ENCODE measurements at places on chromosomes 2 and 18.

DNA sequence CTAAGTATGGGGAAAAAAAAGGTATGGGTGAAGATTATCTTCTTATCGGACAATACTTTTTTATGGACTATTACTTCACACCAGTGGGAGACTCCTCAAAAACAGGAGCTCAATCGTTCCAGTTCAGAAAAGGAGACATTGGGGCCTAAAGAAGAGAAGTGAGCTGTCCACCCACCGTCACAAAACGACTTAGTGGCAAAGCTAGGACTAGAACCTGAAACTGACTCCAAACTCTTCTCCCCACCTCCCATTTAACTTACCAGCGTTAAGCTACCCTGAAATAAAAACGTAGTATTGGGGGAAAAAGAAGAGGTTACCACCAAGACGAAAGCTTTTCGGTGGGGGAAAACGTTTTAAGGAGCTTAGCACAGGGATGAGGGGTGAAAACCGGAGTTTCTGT, 503 bp downstream of the GTF3C3 start:
- no peak for DNase-seq

DNA sequence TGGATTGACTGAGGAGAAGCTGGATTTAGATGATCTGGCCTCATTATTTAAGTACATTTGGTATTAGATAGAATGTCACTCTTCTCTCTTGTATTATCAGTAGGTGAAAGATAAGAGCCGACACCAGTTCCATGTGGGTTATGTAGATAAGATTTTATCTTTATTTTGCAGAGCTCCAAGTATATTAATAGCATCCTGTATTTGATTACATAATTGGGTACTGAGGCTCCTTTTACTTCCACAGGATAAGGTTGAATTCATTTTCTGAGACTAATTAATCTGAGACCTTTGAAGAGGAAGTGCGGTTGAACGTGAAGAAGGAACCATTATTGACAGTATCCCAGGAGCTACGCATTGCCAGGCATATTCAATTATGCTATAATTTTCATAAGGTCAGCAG, 32.8 kb upstream of the CD226 start:
- no peak for DNase-seq

DNA sequence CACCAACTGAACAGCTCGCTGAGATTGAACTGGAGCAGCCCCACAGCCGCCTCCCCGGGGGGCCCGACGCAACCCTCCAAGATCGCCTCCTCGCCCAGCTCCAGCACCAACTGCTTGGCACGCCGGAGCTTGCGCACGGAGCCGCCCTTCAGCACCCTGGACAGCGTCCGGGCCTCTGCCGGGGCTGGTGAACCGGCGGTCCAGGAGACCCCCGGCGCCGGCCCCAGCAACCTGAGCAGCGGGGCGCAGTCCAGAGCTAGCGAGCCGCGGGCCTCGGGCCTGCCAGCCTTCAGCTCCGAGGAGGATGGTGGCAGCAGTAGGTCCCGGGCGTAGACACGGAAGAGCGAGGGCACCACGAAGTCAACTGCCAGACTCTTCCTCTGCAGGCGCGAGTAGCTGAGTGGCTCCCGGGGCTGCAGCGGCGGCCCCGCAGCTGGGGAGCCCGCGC, 1.2 kb downstream of the ALK start:
- no peak for DNase-seq

GRCh38 chr2:206776432-206776831, 11.0 kb downstream of the FASTKD2 start:
- DNase-seq = no peak

DNA sequence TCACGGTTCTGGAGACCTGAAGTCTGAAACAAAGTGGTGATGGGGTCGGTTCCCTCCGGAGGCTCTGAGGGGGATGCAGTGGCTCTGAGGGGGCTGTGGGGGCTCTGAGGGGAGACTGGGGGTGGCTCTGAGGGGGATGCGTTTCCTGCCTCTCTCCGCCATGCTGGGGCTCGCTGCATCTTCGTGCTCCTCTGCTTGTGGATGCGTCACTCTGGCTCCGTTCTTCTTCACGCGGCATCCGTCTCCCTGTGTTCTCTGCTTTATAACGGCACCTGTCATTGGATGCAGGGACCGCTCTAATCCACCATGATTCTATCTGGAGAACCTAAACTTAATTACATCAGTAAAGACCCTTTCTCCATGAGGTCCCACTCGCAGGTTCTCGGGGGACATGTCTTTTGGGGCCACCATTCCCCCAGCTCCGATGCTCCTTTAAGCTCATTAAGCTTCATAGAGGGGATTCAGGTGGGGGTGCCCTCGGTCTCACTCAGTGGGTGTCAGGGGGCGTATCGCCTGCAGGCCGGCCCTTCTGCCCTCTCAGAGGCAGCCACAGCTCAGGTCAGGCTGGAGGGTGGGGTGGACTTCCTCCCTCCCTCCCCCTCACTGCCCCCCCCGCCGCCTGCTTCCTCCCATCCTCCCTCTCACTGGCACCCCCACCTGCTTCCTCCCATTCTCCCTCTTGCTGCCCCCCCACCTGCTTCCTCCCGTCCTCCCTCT, 18.4 kb downstream of the RTP5 start:
- DNase-seq = no peak

GRCh38 chr2:171271971-171272436, 111.3 kb upstream of the TLK1 start:
- no peak for DNase-seq

DNA sequence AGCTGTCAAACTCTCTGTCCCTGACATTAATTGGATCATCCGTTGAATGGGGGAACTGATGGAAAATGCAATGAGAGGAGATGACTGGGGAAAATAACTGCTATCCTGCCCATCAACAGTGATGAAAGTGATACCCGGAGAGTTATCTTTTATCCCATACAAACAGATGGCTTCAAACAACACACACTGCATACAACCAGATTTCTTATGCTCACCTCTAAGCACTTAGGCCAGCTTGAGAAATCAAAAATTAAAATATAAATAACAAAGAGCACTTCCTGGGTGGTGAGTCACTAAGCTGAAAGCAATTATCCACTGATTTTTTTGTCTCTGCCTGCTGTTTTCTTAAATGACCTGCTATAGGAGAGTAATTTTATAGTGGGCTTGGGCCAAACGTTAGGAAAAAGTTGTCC, 237.6 kb upstream of the RGPD4 start:
- no peak for DNase-seq

- no peak for DNase-seq
Observed at GRCh38 chr2:146576339-146577111, 1268.3 kb upstream of the ACVR2A start.

- no peak for DNase-seq
Observed at GRCh38 chr2:110143982-110144381, 28.4 kb upstream of the MALL start.

- DNase-seq = no peak
Observed at GRCh38 chr18:32152705-32153448, 37.0 kb upstream of the MEP1B start.

DNA sequence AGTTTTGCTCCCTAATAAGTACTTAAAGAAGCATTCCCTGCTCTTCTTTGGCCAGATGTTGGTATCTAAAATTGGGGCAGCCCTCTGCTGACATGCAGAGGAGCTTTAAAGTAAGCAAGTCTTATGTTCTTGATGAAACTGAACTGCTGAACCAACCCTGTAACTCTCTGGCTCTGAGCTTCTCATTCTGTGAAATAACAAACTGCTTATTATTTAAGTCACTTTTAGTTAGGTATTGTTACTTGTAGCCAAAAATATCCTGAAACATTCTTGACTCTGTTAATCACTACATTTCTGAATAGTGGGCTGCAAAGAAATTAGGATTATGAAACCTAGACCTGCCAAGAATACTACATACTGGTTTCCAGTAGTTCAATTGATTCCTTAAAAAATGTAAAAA, 15.5 kb downstream of the PPP3R1 start:
- no peak for DNase-seq

GRCh38 chr2:15201009-15201408, 360.1 kb downstream of the NBAS start:
- no peak for DNase-seq

GRCh38 chr2:120142528-120143219, 80.5 kb downstream of the TMEM185B start:
- DNase-seq = no peak

DNA sequence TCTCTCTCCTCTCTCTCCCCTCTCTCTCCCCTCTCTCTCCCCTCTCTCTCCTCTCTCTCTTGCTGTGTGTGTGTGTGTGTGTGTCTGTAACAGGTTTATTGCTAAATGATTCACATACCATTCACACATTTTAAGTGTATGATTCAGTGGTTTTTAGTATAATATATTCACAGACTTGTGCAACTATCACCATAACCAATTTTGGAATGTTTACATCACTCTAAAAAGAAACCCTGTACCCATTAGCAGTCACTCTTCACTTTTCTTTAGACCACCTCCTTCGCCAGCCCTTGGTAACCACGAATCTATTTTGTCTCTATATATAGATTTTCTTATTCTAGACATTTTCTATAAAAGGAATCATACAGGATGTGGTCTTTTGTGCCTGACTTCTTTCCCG, 11.4 kb downstream of the THNSL2 start:
- no peak for DNase-seq

DNA sequence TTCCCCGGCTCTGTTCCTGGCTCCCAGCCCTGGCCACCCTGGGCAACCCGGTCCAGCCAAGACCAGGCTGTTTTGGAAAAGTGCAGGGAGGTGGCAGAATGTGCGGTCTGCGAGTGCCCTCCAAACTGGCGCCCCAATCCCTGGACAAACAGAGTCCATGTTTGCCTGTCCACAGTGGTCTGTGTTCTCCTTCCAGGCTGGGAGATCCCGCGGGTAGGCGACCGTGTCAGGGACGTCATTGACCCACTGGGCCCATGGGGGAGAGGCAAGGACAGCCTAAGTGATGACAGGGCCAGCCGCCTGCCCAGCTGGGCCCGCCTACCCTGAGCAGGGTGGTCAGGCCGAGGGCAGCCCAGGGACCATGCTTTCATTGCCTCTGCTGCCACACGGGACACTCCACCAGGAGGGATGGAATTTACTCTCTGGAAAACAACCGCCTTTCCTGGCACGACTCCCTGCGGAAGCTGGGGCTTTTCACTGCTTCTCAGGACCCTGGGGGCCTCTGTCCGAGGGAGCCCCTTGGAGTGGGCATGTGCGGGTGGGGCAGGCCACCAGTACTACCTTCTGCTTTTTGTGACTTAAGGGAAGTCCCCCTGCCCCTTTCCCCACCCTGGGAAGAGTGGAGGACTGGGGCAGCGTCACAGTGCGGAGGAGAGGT, 20.1 kb downstream of the CYP26B1 start:
- no peak for DNase-seq

All from cortex of kidney (tissue), 1 donor.